Activated CD4-positive, alpha-beta T cell treated with anti-CD3 and anti-CD28 coated beads for 4 hours (primary cell): ENCODE measurements at places on chromosomes 16 and 17.

GRCh38 chr16:26149364-26150190, 457.8 kb downstream of the HS3ST4 start:
- no peak for DNase-seq

DNA sequence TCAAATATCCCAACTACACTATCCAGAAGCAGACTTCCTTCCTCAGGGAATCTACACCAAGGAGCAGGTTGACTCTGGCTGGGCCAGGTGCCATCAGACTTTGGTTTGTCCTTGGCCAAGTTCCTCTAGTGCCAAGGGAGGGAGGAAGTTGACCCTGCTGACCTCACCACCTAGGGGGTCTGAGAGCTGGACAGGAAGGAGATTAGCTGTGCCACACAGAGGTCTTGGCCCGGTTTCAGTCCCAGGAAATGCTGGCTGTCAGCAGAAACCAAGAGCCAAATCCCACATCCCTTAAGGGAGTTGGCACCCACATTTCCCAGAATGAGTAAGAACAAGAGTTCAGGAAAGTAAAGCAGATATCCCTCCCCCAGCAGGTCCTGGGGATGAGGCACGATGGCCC, 178.2 kb downstream of the SALL1 start:
- no peak for DNase-seq

DNA sequence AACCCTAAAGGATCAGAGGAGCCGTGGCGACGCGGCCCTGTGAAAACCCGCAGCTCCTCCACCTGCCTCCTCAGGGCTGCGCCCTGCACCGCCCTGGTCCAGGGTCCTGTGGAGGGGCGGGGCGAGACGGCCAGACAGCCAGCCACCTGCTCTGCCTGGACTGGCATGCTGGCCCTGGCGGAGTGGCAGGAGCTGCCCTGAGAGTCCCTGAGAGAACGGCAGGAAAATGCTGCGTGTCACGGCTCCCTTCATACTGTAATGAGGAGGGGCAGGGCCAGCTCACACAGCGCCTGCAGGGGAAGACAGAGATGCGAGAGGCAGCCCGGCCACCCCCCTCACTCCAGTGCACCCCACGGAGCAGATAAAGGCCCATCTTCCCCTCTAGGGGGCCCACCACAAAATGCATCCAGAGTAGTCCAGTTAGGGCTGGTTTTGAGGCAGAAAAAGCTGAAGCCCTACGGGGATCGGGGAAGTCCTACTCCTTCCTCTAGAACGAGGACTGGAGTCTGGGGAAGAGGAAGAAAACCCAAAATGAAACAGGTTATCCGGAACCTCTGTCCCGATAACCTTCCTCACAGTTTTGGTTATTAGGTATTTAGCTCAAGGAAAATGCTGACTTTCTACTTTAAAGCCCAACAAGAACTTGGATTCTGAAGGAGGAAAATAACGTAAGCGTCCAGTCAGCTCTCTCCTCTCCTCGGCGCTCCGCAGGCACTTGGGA, 97.6 kb upstream of the DNAH17 start:
- DNase-seq = no peak

- no peak for DNase-seq
Observed at GRCh38 chr17:81581758-81582157, 29.6 kb upstream of the FAAP100 start.
